Glomerular endothelial cell (primary cell): ENCODE measurements at places on chromosomes 12 and 14. TPM values are rescaled to one million over a fixed set of nuclear protein-coding genes. Genes with fewer than 3 reads are reported as not detected.
A peak's percentile ranks its signal among the peaks of the same experiment; 100 is the strongest.

The GRIN2B gene
- total RNA-seq, result 0.06 and 0.10 TPM in 2 replicates

The LHX5 gene
- total RNA-seq, result not detected in 2 replicates

The TAS2R30 gene
- 0.73 and 3.5 TPM in 2 replicates for total RNA-seq

The TSPAN11 gene
- total RNA-seq, result 31.1 and 38.7 TPM in 2 replicates

The IL22 gene
- total RNA-seq, result not detected in 2 replicates

The KLHL33 gene
- total RNA-seq, result not detected in 2 replicates

The TSPAN9 gene
- total RNA-seq, result 60.4 and 65.5 TPM in 2 replicates

The SOX5 gene
- total RNA-seq, result 1.5 and 2.2 TPM in 2 replicates

The CCDC85C gene
- total RNA-seq, result 9.7 and 18.6 TPM in 2 replicates

The VAMP1 gene
- total RNA-seq, result 1.8 and 7.2 TPM in 2 replicates

DNA sequence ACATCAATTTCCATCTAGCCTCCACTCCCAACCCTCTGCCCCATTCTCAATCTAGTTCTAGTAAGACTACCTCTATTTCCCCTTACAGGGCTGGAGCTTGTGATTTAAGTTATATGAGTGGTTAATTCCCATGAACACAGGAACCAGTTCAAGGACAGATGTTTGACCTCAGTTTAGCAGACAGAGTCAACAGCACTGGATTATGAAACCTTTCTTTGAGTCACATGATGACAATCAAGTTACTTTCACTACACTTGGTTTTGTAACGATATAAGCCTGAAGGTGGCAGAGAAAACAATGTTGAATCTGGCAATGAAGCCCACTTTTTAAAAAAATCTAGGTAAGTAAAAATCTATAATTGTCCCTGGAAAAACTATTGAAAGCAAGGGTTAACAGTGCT is 1646.2 kb upstream of the FLRT2 start:
- DNase-seq, result no peak

DNA sequence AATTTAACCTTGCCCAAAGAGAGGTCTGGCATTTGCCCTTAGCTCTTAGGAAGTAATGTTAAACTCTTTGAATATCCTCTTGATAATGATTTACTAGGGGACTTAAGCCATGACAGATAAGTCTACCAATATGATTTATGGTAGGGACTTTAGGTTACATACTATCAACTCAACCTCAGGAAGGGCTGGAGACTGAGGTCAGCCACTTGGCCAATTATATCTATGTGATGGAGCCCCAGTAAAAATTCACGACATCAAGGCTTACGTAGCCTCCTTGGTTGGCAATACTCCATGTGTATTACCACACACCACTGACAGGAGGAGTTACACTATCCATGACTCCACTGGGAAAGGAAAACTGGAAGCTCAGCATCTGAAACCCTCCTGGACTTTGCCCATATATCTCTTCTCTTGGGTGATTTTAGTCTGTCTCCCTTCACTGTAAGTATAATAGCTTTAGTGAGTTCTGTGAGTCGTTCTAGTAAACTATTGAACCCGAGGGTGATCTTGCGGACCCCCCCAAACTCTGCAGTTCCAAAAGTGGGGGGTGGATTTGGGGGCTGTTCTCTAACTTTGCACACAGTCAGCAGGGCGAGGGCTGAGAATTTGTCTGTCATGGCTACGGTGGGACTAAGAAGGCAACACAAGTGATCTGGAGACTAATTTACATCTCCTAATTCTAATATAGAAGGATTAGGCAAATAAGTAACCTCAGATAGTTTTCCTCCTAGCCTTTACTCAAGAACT is 62.3 kb downstream of the R3HDM2 start:
- no peak for DNase-seq

- no peak for DNase-seq
Observed at GRCh38 chr12:123908884-123909725, 63.5 kb downstream of the CCDC92 start.

DNA sequence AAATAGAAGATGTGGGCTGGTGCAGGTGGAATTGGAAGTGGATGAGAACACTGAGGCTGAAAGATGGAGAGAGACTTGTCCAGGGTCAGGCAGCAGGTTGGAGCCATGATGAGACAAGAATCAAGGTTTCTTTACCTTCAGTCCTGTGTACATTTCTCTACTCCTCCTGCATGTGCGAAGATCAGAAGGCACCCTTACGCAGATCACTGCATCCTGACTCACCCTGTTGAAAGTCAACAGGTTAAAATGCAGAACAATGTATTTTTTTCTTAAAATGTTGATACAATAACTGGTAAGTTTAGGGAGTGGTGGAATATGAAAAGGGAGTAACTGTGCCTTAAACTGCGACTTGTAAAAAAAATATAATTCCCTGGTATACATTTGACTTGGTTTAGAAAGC is 47.8 kb downstream of the TESPA1 start:
- no peak for DNase-seq

DNA sequence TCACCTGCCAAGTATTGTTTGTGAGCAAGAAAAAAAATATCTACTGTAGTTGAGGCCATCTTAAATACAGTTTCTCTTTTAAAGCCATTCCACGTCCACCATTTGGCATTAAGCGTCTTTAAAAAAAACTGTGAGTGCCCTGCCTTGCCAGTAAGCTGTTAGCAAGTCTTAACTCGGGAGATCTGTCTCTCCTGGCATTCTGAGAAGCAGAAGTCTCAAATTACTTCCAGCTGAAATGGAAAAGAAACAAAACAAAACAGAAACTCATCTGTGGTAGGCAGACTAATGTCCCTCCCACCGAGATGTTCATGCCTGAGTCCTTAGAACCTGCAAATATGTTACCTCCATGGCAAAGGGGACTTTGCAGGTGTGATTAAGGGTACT is 126.2 kb downstream of the CRADD start:
- no peak for DNase-seq

- DNase-seq, result peak; percentile 10
Observed at GRCh38 chr14:102848830-102849525, 71.7 kb downstream of the TRAF3 start.

- no peak for DNase-seq
Observed at GRCh38 chr12:78181544-78182162, 351.0 kb downstream of the NAV3 start.

DNA sequence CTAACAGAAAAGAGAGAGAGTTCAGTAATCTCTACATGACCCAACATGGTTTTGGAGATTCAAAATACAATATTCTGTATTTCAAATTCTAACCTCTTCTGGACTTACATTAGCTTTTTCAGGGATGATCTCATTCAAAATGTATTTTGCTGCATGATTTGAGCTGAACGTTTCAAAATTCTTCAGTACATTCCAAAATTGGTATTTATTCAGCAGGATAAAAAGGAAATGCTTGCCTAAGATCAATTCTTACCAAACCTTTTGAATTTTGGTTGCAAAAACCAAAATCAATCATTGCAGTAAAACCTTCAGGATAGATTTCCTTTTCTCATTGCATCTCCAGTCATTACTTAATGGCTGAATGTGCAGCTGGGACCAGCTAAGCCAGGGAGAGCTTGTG is 1761.3 kb upstream of the SEL1L start:
- DNase-seq, result no peak

GRCh38 chr12:67430708-67431335 is 161.7 kb downstream of the CAND1 start:
- no peak for DNase-seq

DNA sequence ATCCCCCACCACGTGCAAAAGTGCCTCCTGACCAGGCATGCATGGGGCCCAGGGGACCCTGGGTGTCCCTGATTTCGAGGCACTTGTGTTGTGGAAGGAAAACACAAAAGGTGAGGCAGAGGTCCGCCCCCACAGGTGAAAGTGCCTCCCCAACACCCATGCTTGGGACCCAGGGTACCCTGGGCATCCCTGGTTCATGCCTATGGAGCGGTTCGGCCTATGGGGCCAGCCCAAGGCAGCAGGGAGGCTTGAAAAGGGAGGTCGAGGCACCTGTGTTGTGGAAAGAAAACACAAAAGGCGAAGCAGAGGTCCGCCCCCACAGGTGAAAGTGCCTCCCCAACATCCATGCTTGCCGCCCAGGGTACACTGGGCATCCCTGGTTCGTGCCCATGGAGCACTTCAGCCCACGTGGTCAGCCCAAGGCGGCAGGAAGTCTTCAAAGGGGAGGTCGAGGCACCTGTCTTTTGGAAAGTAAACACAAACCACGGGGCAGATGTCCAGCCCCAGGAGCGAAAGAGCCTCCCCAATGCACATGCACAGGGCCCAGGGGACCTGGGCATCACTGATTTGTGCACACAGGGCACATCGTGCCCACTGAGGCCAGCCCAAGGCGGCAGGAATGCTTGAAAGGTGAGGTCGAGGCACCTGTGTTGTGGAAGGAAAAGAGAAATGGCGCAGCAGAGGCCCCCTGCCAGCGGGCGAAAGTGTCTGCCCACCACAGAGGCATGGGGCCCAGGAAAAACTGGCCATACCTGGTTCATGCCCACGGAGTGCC is 375.5 kb downstream of the ALG10 start:
- no peak for DNase-seq

- no peak for DNase-seq
Observed at GRCh38 chr14:82388488-82388887, 854.8 kb upstream of the SEL1L start.

DNA sequence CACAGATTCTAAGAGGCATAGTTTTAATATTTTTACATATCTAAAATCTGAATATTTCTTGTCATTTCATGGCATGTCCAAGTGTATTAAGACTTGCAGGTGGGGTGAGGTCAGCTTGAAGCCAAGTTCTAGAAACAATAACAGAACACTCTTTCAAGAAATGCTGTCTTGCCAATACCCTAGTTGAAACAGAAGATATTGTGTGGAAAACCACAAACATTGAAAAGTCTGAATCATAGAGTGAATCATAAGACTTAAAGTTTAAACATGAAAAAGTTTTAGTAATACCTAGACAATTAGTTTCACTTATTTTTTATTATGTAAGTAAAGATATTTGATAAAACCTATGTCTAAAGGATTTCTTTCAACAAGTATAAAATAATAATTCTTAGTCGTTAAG is 191.5 kb upstream of the CAND1 start:
- no peak for DNase-seq

DNA sequence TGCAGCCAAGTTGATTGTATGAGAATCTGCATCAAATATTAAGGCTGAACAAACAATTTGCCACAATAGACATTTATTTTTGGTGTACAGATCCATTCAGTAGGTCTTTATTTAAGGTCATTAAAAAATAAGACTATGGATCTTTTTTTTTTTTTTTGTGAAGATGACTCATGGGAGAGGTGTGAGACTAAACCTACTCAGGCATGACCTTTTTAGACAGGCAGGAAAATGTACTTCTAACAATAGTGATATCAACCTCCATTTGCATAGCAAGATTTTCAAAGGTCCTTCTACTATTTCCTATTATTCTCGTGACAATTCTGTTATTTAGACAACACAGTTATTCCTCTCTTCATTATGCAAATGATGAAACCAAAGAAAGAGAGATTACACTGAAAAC is 39.9 kb upstream of the PTPRR start:
- no peak for DNase-seq

GRCh38 chr14:54691525-54692283 is 124.8 kb downstream of the SAMD4A start:
- DNase-seq, result no peak

DNA sequence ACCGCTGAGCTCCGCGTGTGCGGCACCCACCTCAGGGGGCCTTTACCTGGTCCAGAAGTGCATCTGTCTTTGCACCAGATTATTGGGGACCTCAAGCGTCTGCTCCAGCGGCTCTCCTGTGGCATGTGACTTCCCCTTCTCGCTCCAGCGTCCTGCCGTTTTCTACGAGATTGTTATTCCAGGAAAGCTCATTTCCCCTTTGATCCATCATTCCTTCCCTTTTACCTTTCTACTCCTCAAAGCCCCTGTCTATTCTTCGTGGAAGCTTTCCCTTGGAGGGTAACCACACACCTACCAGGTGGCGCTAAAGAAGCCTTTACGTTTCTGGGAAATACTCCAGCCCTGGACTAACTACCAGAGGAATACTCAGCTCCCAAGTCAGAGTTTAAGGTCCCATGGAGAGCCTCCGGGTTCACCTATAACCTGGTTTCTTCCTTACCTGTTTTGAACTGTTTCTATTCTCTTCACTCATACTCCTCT is 1.5 kb downstream of the FKBP4 start:
- DNase-seq, result no peak

DNA sequence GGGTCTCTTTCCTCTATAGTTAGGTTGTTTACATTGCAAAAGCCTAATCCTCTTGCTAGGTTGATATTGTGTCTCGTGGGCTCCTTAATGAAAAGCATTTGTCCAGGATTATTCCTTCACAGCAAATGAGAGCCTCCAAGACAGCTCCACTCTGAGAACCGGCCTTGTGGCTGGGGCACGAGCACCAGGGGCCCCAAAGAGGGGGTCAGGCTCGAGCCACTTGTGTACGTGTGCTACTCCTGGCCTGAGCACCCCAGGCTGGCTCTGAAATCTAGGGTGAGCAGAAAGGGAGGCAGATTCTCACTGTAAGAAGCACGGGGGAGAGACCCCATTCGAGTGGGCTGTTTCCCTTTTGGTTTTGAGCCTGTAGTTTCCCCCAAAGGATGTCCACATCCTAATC is 45.0 kb upstream of the FZD10 start:
- no peak for DNase-seq

GRCh38 chr12:76318773-76319594 is 29.2 kb downstream of the BBS10 start:
- DNase-seq, result no peak
